ENCODE measurements at places on chromosomes 4 and X. TPM values are rescaled to one million over a fixed set of nuclear protein-coding genes. Genes with fewer than 3 reads are reported as not detected.

The SYNPO2 gene
- 0.98 TPM for total RNA-seq

The NWD2 gene
- not detected for total RNA-seq

The PABPC4L gene
- 0.05 TPM for total RNA-seq

The CHST7 gene
- 42.6 TPM for total RNA-seq

The NEIL3 gene
- 9.5 TPM for total RNA-seq

The AFM gene
- total RNA-seq: not detected

The ZCCHC18 gene
- total RNA-seq: not detected

The BRS3 gene
- total RNA-seq: not detected

The RNF212 gene
- total RNA-seq: 2.3 TPM

The NHSL2 gene
- total RNA-seq: 0.37 TPM

The ANXA5 gene
- 569 TPM for total RNA-seq

The MAGEC1 gene
- not detected for total RNA-seq

The PCDH18 gene
- not detected for total RNA-seq

The LEF1 gene
- not detected for total RNA-seq

The FAM9C gene
- 0.07 TPM for total RNA-seq

The NDP gene
- not detected for total RNA-seq

The GPR143 gene
- 0.30 TPM for total RNA-seq

The GPR50 gene
- 0.25 TPM for total RNA-seq

The HSD17B13 gene
- total RNA-seq: not detected

The TMEM47 gene
- total RNA-seq: 1.2 TPM

The NXF2B gene
- not detected for total RNA-seq

The QRFPR gene
- not detected for total RNA-seq

The MEPE gene
- not detected for total RNA-seq

The ADH1A gene
- not detected for total RNA-seq

The FMR1NB gene
- total RNA-seq: not detected

The DACH2 gene
- not detected for total RNA-seq

The SYP gene
- total RNA-seq: 2.6 TPM

The CC2D2A gene
- total RNA-seq: 12.4 TPM

The PIR gene
- total RNA-seq: 52.4 TPM

The TTC29 gene
- not detected for total RNA-seq

The AKAP14 gene
- total RNA-seq: not detected

The ARHGEF38 gene
- total RNA-seq: not detected

The NIPAL1 gene
- total RNA-seq: 0.78 TPM

The NCAPG gene
- total RNA-seq: 22.1 TPM

The FRG2 gene
- not detected for total RNA-seq

The ARX gene
- total RNA-seq: 0.48 TPM

The CSAG1 gene
- total RNA-seq: not detected

The TNIP3 gene
- total RNA-seq: 0.12 TPM

The ABLIM2 gene
- total RNA-seq: 4.4 TPM

All from A549 treated with Mapracorat at 1 μM for 4 hours (cell line).